Keratinocyte (primary cell): ENCODE measurements at places on chromosomes 7 and 10.
A peak's percentile ranks its signal among the peaks of the same experiment; 100 is the strongest.

- no peak for DNase-seq
Observed at GRCh38 chr10:34687434-34688210, 127.5 kb downstream of the PARD3 start.

DNA sequence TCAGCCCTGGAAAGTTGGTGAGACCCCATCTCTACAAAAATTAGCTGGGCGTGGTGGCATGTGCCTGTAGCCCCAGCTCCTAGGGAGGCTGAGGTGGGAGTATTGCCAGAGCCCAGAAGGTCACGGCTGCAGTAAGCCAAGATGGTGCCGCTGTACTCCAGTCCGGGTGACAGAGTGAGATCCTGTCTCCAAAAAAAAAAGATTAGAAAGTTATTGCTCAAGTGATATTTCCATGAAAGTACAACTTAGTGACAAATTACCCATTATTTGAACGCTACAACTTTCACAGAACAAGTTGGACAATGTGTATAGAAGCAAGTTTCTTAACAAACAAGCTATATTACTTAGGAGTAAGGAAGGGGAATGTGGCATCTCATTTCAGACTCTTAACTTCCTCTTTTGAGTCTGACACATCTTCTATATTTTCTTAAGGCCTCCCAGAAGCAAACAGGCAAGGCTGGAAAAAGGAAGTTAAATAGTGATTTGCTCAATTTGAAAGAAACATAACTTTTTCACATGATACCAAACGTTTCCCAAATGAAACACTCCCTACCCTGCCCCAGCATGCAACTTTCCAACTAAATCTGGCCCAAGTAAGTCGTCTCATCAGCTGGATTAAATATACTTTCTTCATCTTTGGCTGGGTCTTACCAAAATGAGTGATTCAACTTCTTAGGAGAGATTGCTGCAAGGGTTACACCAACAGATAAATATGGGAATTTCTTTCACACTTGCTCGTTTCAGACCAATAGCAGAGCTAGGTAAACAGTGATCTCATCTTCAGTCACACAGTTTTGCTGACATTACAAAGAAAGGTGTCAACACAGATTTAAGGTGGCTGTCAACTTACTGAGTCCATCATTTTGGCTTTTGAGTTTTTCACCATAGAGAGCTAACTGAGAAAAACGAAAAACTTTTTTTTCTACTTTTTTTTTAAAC lies 66.3 kb upstream of the KLF6 start:
- DNase-seq, result peak; percentile 56

DNA sequence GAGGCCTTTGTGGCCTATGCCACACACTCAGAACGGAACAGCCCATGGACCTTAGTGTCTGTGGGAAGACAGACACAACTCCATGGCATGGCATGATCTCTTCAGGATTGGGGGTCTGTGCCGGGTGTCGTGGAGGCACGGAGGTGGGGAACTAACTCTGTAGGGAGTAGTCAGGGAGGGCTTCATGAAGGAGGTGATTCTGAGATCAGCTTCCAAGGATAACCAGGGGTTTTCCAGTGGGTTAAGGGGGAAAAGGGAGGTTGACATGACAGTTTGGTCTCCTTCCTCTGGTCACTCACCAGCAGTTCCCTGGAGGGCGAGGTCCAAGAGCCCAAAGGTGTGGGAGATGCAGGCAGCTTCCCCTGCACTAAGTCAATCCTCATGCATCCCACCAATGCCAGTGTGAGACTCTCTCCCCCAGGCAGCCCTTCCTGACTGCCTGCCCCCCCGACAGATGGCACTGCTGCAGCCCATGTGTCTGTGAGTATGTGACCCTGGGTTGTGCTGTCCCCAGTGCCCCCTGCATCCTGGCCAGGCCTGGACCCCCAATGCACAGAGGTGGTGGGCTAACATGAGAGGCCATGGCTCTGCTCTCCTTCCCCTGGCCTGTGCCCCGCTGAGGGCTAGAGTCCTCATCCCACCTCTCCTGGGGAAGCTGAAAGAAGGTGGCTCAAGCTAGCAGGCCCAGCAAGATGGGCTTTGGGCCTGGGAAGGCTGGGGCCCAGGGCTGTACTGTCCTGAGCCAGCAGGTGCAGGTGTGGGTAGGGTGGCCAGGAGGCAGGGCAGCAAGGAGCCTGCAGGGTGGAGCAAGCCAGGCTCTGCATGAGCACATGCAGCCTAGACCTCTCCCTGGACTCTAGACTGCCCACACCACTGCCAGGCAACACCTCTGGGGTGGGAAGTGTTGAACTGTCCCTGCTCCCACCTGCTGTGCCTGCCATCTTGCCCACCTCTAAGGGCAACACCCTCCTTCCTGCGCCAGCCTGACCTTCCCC lies 39.7 kb downstream of the RASGEF1A start:
- no peak for DNase-seq

- DNase-seq, result no peak
Observed at GRCh38 chr7:41873741-41874140, 170.9 kb upstream of the INHBA start.

- no peak for DNase-seq
Observed at GRCh38 chr10:116587878-116588591, 2.7 kb upstream of the PNLIPRP1 start.

DNA sequence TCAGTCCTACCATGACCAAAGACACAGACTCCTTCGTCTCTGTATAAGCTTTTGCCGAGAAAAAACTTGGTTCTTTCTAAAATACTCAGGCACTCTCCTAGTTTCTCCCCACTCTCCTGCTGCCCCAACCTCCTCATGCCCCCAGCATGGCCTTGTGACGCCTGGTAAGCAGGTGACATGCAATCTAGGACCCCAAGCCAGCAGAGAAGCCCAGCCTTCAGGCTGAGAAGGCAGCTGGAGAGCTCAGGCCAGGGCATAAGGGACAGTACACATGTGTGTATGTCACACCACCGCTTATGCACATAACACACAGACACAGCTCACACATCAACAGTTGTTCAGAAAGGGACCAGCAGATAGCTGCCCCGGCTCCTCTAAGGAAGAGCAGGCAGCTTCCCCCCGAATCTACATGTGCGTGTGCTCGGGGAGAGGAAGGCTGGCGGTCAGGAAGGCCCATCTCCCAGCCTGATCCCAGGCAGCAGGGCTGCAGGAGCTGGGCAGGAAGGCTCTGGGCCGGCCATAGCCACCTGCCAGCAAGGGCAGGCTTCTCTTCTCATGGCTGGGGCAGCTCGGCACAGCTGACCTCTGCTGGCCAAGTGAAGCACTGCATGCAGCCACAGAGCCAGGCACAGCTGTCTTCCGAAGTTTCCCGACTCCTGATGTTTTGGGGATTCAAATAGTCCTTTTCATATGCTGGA lies 8.5 kb downstream of the DDX56 start:
- no peak for DNase-seq

DNA sequence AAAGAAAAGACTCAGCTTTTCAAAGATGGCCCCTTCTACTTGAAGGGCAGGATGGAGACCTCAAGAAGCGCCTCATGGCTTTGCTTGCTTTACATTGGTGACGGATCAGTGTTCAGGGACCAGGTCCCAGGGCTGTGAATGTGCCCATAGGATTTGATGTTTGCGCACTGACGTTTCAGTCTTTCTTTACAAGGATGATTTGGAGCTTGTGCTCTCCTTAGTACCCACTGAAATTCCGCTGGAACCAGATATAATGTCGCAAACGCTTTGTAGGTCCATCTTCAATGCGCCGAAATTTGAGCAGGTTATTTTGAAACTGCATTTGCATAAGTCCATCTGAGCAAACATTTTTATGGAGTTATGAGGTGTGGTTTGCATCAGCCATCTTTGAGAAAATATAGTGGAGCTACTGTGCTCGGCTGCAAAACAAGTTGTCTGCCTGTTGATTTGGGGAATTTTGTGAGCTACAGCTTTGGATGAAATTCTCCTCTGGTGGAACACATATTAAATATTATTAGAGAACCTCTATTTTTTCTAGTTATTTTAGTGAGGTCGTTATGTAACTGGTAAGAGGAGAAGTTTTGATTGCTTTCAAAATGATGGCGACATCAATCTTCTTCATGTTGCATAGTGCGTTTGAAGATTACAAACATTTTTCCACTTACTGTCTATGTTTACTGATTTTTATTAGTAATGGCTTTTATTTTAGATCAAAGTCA lies 2.4 kb downstream of the RBM20 start:
- DNase-seq, result no peak

DNA sequence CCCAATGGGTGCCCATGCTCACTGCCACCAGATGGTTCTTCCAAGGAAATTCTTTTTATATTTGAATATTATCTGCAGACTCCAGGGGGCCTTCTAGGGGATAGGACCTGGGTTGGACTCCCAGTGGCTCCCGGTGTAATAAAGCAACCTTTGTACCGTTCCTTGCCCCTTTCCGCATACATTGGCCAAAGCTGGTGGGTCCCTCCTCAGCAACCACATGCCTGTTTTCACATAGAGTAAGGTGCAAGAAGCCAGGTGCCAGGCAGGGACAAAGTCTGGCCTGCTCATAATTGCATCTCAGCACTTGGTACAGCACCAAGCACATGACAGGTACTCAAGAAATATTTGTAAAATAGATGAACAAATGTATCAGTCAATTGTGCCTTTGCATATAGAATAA lies 46.4 kb upstream of the PPP1R3C start:
- DNase-seq, result no peak

DNA sequence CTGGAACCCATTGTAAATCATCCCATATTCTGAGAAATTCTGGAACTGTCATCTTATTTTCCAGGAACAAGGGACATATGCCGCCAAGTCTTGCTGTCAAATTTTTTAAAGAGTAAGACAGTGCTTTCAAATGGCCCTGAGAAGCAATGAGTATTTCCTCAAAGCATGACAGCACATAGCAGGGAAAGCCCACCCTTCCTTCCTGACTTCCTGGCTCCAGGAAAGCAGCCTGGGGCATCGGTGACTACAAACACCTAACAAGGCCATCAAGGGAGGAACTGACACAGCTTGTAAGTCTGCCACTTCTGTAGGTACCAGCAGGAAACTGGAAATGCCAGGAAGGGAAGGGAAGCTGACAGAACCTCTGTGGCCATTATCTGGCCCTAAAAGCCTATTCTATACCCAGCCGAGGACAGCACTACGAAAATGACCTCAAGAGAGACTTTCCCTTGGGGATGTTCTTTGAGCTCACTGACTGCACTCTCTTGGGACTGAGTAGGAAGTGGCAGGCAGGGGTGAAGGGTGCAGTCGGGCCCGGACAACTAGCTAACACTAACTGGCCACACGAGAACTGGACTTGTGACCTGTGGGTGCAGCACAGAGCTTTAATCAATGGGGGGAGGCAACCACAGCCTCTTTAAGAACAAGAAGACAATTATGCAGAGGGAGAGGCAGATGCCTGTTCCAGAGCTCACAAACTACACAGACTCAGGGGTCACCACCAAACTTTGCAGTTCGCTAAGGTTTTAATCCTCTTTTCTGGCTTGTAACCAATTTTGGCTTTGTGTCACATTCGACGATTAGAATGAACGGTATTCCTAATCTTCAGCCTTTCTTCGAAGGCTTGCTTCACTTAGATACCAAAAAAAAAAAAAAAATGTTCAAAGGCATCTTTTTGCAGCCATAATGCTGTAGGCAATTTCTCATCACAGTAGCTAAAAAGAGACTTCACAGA lies 52.0 kb downstream of the GRB10 start:
- DNase-seq, result no peak

DNA sequence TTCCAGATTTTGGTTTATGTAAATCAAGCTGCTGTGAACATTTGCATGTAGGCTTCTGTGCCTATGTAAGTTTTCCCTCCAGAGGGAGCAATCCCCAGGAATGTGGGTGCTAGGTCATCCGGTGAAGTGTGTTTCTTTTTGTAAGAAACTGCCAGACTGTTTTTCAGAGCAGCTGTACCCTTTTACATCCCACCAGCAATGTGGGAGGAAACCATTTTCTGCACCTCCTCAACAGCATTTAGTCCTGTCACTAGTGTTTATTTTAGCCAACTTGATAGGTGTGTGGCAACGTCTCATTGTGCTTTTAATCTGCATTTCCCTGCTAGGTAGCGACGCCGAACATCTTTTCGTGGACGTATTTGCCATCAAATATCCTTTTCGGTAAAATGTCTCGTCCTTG lies 395.7 kb upstream of the FOXK1 start:
- no peak for DNase-seq

DNA sequence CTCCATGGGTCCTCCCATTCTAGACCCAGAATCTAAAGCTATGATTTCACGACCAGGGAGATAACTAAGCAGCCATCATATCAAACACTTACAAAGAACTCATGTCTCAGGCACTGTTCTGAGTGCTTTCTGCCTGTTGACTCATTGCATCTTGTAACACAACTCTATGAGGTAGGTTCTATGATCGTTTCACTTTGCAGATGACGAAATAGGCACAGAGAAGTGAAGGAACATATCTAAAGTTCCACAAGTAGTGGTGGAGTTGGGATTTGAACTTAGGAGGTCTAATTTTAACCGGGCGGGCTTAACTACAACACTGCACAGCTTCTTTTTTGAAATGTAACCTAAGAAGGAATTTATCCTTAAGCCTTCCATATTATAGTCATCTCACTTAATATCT lies 2.9 kb downstream of the RBP4 start:
- DNase-seq, result no peak

GRCh38 chr10:119310806-119311205 lies 103.4 kb downstream of the GRK5 start:
- no peak for DNase-seq

DNA sequence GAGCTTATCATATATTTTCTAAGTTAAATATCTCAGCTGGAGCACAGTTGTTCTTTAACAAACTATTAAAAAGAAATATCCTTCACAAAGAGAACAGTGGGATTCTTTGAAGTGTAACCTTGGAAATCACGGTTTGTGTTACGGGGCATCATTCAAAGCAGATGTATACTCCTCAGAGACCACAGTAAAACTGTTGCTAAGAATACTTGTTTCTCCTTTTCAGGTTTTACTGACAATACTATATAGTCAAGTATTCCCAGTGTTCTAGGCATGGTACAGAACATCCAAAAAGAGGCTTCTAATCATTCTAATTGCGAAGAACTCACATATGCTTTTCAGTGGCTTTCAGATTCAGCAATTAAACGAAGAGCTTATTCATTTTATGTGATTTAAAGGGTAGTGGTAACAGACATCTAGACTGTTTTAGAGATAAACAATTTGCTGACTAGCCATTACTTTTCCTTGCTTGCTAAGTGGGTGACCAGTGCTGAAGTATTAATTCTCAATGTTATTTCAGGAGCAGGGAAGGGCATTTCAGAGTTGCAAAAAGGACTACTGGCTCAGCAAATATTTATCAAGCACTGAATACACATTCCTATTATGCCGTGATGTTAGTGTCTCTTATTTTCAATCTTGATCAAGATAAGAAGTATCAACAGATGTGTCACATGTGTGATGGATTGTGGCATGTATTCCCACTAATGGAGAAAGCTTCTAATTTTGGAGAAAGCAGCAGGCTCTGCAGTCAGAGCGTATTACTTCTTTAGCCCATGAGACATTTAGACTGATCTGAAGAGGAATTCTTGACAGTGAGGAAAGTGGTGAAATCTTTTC lies 236.8 kb downstream of the RNLS start:
- no peak for DNase-seq
